GM13977 (cell line): ENCODE measurements at places on chromosomes 4 and X.

- DNase-seq: no peak
Measured at GRCh38 chrX:19059067-19059466, 63.2 kb downstream of the ADGRG2 start.

GRCh38 chr4:120319046-120319767 lies 252.6 kb upstream of the MAD2L1 start:
- no peak for DNase-seq

GRCh38 chr4:172809319-172809718 lies 359.3 kb upstream of the GALNT7 start:
- no peak for DNase-seq

DNA sequence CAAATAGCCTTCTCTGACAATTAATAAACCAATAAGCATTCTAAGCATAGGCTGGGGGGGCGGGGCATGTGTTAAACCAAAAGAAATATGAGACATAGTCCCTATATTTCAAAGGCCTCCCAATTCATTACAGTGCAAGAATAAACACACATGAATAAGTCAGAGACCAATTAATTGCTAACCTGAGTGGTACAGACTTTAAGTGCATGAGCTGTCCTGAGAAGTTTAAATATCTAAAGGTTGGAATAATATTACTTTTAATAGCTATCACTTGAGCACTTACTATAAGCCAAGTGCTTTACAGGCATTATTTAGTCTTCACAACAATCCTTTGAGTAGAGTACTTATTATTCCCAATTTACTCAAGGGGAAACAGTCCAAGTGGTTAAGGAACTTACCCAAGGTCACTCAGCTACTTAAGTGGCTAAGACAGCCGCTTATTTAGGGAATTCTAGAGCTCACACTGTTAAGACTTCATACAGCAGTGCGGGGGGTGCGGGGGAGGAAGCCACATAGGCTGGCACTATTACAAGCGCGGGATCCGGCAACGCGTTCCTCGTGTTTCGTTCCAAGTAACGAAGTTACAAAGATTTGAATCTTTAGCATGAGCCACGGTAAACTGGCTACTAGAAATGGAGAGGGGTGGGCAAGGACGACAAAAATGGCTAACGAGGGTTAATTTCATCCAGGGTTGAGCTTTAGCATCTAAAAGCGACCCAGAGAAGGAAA lies 1.4 kb downstream of the THOC2 start:
- peak; percentile 17 for DNase-seq
